ENCODE measurements at places on chromosomes 12 and 14.

DNA sequence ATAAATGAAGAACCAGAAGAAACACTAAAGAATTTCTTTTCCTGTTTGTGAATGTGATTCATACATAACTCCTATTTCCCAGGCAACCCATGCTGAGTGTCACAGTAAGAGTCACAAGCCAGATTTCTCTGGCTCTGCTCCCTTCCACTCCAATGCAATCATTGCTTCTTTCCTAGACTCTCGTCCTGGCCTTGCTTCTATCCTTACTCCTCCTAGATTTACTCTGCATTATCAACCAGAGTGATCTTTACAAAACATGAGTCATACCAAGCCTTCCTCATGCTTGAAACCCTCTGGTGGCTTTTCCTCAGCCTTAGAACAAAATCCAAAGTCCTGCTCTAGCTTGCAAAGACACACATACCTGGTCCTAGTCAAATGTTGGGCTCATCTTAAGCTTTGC is 13.3 kb downstream of the IL22 start:
- DNase-seq: no peak

- DNase-seq: no peak
Measured at GRCh38 chr12:7431993-7432685, 11.8 kb downstream of the CD163L1 start.

DNA sequence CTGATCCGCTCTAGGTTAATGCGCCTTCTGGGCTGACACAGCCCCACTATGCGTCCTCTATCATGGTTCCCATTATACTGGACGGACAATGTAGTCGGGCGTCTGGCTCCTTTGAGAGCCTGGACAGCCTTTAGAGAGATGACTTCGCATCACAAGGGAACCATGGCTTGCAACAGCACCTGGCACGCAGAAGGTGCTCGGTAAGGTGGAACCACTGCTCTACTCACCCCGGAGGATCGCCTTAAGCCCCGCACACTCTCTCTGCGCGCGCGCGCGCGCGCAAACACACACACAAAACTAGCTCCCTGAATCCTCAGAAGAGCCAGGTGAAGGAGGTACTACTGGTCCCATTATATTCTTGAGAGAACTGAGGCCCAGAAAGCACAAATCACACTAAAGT is 7.1 kb downstream of the MAP3K12 start:
- no peak for DNase-seq

GRCh38 chr12:129570796-129571400 is 332.9 kb downstream of the TMEM132D start:
- no peak for DNase-seq

GRCh38 chr12:68477261-68477772 is 133.4 kb upstream of the RAP1B start:
- no peak for DNase-seq

GRCh38 chr12:131203666-131204415 is 250.1 kb downstream of the ADGRD1 start:
- no peak for DNase-seq

- DNase-seq: no peak
Measured at GRCh38 chr14:59017285-59017965, 171.0 kb upstream of the DAAM1 start.

DNA sequence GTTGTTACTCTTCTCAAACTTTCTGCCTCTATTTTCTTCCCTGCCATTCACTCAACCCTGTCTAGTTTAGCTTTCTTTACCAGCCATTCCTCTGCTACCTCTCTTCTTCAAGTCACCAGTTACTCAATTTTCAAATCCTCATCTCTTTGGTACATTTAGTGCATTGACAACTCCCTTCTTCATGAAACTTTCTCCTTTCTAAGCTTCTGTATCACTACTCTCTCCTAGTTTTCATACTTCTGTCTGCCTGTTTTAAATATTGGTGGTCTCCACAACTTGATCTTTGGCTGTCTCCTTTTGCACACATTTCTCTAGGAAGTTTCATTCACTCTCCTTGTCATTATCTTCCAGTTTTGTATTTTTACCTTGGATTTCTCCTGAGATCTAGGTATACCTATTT is 6.0 kb downstream of the LEMD3 start:
- no peak for DNase-seq
